NCI-H2029 (cell line): ENCODE measurements at places on chromosomes 5 and 9.

DNA sequence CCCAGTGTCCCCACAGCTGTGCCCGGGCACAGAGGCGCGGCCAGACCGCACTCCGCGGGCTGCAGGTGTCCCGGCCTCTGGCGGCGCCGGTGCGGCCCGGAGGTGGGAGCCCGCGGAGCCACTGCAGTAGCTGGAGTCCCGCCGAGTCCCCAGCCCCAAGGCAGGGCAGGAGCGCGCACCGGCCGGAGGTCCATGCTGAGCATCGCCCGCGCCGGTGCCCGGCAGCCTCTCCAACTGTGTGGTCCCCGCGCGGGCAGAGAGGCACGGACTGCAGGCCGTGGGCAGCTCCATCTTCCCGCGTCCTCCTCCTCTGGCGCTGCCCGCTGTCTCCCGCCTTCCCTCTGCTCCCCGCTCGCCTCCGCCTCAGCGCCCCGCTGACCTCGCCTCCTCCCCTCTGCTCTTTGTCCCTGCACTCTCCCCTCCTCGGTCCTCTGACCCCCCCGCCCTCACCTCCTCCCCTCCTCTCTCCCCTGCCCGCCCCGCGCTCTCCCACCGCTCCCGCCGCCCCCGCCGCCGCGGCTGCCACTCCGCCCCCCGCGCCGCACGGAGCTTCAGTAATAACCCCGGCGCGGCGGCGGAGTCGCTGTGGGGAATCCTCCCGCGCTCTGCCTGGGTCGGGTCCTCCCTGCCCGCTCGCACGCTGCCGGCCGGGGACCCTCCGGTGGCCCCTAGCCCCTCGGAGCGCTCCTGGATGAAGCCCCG is at the start of gene ADAMTS16:
Gene ADAMTS16, plus strand, starts transcription at position 554 of the 702 bp plus-strand sequence. Its CDS starts 138 bp downstream, at position 692.
- no peak for DNase-seq

DNA sequence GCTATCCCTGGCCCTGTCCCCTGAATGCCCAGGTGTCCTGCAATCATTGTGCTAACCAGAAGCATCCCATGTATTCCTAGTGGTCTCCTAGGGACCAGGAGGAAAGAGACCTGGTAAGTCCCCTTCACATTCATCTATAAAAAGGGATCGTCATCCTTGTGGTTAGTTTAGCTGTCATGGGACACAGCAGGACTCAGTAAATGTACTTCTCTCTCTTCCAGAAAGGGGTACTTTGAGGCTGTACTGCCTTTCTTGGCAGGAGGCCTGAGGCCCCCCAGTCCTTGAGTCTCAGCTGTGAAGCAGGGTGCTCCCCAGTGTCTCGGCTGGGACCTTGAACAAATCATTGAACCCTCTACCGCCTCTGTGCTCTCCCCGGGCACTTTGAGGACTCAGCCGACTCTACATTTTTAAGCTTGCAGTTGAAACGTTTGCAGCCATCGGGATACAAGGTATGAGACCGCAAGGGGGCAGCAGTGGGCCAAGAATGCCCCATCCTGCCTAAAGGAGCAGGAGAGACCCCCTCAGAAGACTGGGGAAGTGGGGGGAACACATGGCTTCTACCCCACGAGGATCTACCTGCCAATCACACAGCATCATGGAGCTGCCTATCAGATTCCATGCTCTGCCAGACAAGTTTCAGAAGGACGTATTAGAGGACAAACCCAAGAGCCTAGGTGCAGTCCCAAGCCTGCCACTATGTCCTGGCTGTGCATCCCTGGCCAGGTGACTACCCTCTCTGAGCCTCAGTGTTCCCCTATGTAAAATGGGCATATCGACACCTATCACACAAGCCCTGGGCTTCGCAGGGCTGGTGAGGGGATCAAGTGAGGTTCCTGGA is 2.4 kb upstream of the PHYKPL start:
- DNase-seq: no peak

GRCh38 chr5:104265531-104266140 is 703.0 kb upstream of the NUDT12 start:
- no peak for DNase-seq

- no peak for DNase-seq
Measured at GRCh38 chr9:86407022-86407421, 52.8 kb upstream of the TUT7 start.

DNA sequence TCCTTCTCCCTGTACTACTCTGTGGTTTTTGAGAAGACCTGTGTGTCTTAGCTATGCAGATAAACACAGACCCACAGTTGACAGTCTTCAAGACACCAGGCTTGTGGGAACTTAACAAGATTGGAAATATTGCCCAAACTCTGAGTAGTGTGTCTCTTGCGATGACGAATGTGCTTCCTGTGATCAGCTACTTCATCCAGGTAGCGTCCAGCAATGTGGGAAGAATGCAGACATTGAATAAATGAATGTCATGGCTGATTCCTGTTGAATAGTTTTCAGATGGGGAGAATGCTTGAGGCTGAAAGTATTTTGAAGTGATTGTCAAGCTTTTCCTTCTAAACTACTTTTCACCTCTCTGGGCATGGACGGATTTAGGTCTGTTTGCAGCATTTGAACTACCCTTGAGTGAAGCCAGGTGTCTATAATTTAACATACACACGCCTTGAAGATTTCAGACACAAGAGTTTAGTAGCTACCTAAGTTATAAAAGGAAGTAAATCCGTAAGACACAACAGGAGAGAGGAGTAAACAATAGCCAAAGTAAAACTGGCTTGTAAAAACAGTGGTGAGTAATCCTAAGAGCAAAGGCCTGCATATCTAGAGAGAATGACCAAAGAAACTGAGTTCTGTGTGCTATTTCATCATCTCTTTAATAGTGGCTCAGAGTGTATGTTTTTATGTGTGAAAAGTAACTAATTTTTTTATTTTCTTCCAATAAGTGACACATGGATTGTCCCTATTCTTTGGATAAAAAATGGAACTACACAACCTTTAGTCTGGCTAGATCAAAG is 30.0 kb upstream of the ARL14EPL start:
- DNase-seq: no peak

- no peak for DNase-seq
Measured at GRCh38 chr9:122418016-122418415, 47.2 kb downstream of the PTGS1 start.

- no peak for DNase-seq
Measured at GRCh38 chr9:128420651-128421481, at the start of gene CERCAM. Gene CERCAM, plus strand, starts transcription at chr9:128420857. Its CDS starts 21 bp downstream, at chr9:128420878.

DNA sequence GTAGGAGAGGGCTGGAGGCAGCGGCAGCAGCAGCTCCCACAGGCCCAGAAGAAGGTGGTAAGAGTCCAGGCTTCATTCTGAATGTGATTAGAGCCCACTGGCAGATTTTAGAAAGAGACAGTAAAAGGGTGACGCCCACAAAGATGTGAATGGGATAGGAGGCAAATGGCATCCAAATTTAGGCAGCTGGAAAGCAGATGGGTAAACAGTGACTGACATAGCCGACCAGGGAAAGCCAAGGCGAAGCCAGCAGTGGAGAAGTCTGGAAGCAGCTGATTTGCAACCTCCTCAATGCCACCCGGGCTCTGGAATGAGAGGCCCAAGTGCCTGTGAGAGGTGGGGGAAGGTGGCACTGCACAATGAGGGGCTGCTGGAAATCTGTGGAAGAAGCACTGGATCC is 103.3 kb downstream of the C5orf15 start:
- DNase-seq: no peak

- DNase-seq: no peak
Measured at GRCh38 chr9:134918646-134919045, 934 bp upstream of the FCN1 start.

DNA sequence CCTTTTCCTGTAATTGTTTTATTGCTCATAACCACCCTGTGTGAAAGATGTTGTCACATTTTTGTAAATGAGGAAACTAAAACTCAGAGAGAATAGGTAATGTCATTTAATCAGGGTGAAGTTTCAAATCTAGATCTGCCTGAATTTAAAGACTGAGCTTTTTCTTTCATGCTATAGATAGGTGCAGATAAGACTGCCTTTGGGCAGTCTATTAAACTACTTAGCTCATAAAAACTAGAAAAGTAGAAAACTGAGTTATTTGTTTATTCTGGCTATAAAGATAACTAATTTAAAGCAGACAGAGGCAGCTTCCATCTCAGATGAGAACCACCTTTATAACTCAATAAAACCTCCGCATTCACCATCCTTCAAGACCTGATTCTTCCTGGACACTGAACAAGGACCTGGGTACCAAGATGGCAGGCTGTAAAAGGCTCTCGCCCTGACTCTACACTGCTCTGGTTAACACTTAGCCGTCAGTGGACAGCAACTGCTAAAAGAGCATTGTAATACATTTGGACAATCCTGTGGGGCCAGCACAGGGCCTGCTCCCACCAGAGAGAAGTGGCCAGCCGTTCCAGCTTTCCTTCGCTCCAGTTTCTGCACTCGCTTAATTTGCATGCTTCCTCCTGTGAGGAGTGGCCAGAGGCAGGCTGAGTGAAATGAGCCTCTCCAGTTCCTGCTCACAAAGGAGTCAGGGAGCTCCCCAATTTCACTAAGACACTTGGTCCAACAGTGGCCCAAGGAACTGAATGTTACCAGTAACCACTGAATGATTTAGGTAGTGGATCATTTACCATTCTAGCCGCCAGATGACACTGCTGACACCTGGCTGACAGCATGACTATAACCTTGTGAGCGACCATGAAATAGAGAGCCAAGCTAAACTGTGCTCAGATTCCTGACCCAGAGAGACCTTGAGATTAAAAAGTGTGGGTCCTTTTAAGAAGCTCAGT is 566.4 kb downstream of the EFNA5 start:
- no peak for DNase-seq

DNA sequence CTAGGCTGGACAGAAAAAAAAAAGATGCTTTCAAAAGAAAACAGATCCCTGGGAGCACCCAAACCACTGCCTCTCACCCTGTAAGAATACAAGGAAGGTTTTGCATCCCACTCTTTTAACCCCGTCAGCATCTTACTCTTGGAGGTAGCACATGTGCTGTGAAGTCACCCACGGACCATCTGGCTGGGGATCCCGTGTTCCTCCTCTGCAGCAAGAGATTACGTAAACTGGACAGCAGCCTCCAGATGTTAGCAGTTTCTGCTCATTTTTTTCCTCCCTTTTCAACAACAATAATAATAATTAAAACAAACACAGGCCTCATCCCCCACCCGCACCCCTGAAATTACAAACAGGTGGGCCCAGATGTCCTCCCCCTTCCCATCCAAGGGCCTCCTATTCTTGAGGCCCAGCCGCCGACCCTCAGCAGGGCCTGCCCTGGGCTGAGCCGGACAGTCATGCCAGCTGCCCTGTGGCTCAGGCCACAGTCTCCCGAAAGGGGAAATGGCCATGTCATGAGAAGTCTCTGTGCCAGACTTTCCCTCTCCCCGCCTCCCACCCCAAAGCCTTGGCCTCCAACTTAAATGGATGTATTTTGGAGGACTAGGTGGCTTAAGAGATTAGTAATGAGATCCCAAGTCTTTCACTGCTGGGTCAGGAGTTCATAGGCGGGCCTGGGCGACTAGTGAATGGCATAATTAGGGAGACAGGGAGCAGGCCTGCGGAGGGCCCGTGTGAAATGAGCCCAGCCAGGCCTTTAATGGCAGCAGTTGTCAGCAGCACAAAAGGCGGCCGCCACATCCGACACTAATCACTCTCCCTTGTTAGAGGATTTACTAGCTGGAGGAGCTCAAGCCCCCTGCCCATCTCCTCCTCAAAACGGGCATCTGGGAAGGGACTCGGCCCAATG is 165.1 kb downstream of the PAPPA start:
- DNase-seq: no peak

DNA sequence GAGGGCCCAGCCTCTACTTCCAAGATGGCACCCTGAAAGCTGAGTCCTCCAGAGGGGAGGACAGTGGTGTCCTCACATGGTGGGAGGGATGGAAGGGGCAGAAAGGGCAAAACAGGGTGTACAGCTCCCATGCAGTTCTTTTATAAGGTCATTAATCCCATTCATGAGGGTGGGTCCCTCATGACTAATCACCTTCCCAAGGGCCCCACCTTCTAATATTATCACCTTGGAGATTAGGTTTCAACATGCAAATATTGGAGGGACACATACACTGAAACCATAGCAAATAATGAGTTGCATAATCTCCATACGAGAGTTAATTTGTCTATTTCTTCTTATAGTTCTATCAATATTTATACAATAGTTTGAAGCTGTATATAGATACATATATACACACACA is 5.8 kb upstream of the ZBTB43 start:
- DNase-seq: no peak

- no peak for DNase-seq
Measured at GRCh38 chr5:174046558-174046957, 1.1 kb downstream of the NSG2 start.

GRCh38 chr9:87294126-87294525 is 203.5 kb upstream of the DAPK1 start:
- DNase-seq: no peak

GRCh38 chr5:38734353-38734752 is 111.5 kb upstream of the OSMR start:
- no peak for DNase-seq

DNA sequence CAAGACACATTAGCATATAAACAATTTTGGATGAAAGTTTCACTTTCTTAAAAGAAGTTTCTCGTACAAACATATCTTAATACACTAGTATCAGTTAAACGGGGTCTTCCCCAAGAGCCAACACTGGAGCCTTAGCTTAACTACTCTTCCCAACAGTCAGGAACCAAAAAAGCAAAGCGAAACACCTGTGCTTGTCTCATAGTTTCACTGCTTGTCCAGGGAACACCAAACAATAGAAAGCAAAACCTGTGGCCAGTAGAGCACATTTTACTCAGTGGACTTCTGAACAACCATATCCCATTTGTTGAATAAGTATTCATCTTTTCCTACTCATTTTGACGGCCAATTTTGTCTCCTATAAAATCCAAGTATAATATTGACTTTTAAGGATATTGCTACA is 391.4 kb downstream of the ELAVL2 start:
- DNase-seq: no peak

GRCh38 chr9:86459191-86459590 is 105.0 kb upstream of the TUT7 start:
- DNase-seq: no peak

DNA sequence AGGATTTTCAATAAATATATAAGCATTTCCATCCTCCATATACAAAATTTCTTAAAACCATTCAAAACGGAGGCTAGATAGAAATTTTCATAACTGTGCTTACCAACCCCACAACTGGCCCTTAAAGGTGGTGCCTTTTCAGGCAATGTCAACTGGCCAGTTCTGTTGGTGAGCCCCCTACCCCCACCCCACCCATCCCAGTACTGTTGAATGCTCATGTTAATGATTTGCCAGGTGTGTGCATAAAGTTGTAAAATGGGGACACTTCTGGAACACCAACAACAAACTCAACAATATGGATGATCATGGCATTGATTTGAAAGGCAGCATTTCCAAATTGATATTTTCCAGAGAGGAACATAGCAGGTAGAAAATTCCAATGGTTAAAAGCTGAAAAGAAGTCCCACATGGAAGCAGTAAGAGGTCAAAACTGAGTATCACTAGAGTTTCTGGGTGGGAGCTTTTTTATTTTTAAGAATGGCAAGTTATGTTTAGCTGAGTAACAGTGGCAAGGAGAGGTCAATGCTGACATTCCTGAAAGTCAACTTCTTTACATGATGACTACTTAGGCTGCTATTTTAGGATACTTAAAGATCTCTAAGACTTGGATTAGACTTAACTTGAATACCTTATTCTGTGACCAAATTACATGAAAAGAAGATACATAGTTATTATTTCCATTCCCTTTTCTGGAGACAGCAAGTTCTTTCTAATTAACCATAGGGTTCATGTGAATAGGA is 2.7 kb downstream of the LEAP2 start:
- DNase-seq: no peak
